ENCODE measurements at places on chromosomes 2 and 18.

DNA sequence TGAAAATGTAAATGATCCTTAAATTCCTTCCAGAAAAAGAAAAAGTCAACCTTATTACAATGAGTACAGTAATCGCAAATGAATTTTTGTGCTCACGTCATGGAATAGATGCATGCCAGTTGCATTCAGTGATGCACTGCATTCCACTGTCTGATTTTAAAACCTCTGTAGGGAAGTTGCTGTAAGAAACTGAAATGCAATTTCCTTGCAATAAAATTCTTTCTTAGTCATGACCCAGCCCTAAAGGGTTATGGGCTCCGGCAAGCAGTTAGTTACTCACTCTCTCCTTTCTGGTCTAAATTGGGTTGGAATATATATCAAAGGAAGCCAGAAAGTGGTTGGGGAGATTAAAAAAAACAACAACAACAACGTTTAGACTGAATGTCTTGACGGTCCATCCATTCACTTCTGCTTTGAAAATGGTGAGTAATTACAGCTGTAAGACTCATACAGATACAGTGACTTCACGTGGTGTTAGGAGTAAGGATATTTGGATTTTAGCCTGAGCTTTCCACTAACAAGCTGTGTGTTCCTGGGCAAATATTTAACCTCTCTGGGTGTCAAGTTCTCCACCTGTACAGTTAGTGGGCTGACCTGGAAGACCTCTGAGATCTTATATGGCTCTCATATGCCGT, 8.6 kb upstream of the RND3 start:
- no peak for DNase-seq

DNA sequence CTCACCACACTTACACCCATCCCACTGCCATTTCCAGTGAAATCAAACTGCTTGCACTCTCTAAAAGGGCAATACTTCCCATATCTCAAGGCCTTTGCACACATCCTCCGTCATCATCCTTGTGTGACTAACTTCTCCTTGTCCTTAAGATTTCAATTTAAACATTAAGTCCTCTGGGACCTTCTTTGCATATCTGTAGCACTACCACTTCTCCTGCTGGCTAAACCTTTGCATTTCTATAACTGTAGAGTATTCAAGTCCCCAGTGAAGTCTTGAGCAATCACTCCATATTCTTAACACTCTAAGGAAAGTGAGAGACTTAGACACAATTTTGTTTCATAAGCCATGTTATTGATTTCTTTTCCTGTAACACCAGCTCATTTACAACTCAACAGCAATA, 136.8 kb upstream of the EPHA4 start:
- DNase-seq = no peak

- no peak for DNase-seq
Observed at GRCh38 chr2:3403587-3404334, 24.3 kb downstream of the TRAPPC12 start.

DNA sequence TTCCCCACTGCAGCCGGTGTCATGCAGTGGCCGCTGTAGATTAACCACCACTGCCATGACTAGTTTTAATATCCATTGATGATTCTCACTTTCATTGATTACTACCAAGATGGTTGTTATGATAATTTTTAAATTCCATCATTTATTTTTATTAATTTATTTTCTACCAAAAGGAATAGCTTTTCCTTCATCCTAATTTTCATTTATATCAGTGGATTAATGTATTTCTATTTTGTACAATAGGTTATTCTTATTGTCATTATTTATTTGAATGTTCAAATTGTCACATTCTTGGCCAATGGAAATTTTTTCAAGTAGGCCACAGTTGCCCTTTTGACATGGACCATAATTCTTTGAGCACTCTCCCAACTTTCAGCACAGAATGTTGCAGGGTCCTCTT, 374.9 kb upstream of the VWC2L start:
- DNase-seq = no peak

DNA sequence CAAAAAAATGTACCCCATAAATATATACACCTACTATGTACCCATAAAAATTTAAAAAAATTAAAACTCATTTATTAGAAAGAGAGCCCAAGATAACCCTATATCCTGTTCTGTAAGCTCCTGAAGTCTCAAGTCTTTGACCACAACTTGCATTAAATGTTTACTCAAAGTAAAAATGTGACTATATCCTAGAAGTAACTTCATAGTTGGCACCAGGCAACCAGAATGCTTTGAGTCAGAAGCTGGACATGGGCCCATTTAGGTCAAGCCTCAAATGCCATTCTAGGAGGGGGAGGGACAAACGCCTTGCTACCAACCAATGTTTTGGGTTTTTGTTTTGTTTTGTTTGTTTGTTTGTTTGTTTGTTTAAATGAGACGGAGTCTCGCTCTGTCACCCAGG, 9.3 kb upstream of the TBC1D8 start:
- no peak for DNase-seq

- DNase-seq = no peak
Observed at GRCh38 chr2:222739939-222740338, 68.5 kb downstream of the MOGAT1 start.

DNA sequence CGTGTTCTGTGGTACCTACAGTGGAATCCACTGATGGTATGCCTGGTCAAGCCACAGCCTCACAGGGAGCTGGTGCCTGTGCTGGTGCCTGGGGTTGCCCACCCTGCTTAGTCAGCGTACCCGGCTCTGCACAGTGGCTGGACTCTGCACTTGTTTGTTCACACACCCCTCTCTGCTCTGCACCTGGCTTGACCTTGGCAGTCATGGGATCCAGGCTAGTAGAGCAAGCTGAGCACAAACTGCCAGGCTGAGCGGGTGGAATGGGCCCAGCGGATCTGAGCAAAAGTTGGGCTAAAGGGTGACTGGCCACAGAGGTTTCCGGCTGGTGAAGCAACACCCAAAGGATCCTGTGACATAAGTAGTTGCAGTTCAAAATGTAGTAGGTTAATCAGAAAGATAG, 163.5 kb downstream of the CDH19 start:
- DNase-seq = no peak
